ENCODE measurements at places on chromosomes 12 and 14. TPM values are rescaled to one million over a fixed set of nuclear protein-coding genes. Genes with fewer than 3 reads are reported as not detected.

DNA sequence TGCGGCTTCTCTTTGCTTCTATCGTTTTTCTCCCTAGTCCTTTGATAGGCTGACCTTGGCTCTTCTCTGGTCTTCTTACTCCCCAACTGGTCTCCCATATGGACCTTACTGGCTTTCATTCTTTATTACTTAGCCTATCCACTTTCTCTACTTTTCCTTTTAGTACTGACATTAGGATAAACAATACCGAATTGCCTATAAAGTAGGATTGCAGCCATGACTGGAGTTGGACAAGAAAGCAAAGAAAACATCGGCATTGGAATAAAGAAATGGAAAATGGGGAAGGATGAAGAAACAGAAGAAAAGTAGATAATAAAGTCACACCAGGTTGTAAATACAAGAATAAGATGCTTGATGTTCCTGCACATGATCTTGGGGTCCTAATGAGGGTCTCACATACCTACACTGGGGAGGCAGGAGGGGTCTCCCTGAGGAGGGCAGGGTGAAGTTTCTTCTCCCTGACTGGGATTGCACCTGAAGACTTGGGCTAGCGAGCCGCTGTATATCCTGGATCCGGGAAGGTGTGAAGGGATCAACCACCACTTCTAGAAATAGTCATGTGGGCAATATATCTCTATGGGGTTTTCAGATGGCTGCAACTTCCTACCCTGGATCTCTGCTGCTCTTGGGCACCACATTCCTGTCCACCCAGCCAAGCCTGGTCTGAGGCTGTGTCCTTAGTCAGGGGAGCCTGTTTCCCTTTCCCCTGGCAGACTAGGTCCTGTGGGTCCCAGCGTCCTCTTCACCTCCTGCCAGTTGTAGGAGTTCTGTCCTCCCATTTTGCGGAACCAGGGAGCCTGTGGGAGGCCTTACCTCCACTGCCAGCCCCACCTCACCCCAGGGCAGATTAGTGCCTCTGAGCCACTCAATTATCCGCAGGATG lies 13.1 kb downstream of the NKX2-1 start:
- DNase-seq = no peak
- H3K4me3 ChIP-seq = no peak overlapping the region
- no peak overlapping the region for H3K27ac ChIP-seq

The ESRRB gene
- total RNA-seq = 0.29 TPM

GRCh38 chr12:100688451-100688864 lies 106.1 kb upstream of the ANO4 start:
- H3K36me3 ChIP-seq = peaks cover 4% of the 10 kb centered on the region
- DNase-seq = no peak
- no peaks in the 10 kb centered on the region for H3K4me1 ChIP-seq

DNA sequence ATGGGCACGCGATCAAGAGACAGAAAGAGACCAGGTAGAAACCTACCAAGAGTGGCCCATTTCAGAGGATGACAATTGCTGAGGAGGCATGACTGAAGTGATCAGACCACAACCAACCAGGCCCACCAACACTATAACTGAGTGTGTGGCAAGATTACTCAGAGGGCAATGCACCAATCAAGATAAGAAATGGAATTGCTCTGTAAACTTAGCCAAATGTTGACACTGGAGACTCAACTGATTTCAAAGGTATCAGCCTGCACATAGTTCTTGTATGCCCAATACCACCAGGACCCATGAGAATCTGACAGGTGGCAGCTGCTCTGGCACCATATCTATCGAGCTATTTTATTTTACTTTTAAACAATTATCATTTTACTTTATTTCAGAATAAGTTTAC lies 128.9 kb downstream of the FOXN3 start:
- H3K4me3 ChIP-seq = no peak overlapping the region
- no peak for DNase-seq
- no peak overlapping the region for H3K27ac ChIP-seq
- H3K36me3 ChIP-seq = peaks cover 1% of the 10 kb centered on the region
- H3K27me3 ChIP-seq = peaks cover 24% of the 10 kb centered on the region
- peaks cover 4% of the 10 kb centered on the region for H3K4me1 ChIP-seq

The STON2 gene
- total RNA-seq = 77.2 TPM

The TMEM229B gene
- total RNA-seq = 1.8 TPM

DNA sequence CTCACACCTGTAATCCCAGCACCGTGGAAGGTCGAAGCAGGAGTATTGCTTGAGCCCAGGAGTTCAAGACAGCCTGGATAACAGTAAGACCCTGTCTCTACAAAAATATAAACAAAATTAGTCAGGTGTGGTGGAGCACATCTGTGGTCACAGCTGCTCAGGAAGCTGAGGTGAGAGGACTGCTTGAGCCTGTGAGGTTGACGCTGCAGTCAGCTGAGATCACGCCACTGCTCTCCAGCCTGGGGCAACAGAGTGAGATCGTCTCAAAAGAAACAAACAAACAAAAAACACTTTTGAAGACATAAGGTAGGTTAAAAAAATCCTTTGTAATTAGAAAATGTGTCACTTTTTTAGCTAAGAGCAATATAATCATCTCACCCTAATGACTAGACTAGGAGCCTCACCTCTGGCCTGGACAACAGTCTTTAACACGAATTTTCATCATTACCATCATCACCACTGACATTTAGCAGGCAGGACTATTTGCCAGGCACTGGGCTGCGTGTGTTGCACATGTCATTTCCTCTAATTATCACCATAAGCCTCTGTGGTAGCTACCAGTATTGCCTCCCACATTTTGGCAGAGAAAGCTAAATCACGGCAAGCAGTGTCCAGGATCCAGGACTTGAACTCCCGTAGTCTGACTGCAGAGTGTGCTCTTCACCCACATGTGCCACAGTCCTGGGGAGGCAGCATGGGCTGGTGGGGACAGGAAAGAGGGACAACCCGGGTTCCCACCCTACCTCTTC lies 4.6 kb upstream of the SYCP3 start:
- H3K27me3 ChIP-seq = no peaks in the 10 kb centered on the region
- H3K4me3 ChIP-seq = no peak overlapping the region
- H3K4me1 ChIP-seq = peaks cover 4% of the 10 kb centered on the region
- H3K27ac ChIP-seq = no peak overlapping the region
- peaks cover 12% of the 10 kb centered on the region for H3K36me3 ChIP-seq

The PTPRO gene
- 0.24 TPM for total RNA-seq

DNA sequence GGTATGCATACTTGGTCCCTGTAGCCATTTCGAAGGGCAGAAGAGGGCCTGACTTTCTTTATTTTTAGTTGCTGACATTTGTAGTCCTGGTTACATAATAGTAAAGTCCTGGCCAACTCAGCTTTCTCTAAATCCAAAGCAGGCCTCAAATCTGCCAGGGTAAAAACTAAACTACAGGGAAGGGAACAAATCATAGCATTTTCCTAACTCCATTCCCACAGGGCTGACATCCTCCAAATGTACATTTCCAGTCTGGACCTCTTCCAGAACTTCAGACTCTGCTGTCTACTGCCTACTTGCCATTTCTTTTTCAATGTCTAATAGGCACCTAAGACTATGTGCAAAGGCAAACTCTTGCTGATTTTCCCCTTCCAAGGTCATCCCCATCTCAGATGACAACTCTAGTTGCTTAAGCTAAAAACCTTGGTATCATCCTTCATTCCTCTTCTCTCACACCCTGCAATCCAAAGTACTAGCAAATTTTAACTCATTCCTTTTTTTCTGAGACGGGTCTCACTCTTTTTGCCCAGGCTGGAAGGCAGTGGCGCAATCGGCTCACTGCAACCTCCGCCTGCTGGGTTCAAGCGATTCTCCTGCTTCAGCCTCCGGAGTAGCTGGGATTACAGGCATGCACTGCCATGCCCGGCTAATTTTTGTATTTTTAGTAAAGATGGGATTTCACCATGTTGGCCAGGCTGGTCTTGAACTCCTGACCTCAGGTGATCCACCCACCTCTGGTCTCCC lies 2.0 kb downstream of the DDIT3 start:
- no peaks in the 10 kb centered on the region for H3K27me3 ChIP-seq
- H3K4me3 ChIP-seq = peak overlapping the region; percentile 98
- DNase-seq = no peak
- peaks cover 24% of the 10 kb centered on the region for H3K4me1 ChIP-seq
- peaks cover 19% of the 10 kb centered on the region for H3K36me3 ChIP-seq

DNA sequence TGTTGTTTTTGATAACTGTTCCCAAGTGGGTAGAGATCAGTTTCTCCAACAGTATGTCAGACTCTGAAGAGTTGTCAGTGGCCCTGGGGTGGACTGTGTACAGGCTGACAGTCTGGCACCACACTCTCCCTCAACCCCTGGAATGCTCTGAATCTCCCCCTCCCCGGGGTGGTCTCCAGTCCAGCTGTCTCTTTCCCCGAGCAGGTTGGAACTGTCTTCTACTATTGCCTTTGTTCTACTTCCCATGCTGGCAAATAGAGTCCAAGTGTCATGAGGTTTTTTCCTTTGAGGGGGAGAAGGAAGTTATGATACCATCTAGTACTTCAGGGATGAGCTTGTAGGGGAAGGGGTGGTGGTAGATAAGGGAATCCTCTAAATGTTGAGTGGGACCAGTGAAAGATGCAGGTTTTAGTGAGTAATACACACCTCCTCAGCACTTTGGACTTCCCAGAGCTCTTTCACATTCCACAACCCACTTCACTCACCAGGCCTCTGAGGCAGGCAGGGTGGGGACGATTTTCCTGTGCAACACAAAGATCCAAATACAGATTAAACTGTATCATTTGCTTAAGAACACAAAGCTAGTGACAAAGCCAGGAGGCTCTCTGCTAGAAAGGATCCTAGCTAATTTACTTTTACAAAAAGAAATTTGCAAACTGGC lies 170.7 kb upstream of the GZMB start:
- no peaks in the 10 kb centered on the region for H3K36me3 ChIP-seq
- no peak for DNase-seq
- peaks cover 21% of the 10 kb centered on the region for H3K4me1 ChIP-seq

The OASL gene
- total RNA-seq = not detected

DNA sequence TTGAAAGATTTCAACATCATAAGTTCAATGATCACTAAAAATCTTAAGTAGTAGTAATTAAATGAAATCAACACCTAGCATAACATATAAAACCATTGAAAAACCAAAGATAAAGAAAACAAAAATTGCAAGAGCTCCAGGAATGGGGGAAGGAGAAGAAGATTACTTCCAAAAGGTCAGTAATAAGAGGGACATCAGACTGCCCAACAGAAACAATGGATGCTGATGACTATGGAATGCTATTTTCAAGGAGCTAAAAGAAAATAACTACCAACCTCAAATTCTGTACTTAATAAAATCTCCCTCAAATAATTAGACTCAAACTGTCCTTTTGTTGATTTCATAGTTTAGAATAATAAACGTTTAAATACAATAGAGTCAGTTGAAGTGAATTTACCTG lies 314.5 kb upstream of the LMO3 start:
- H3K36me3 ChIP-seq = no peaks in the 10 kb centered on the region
- no peak overlapping the region for H3K4me3 ChIP-seq
- DNase-seq = no peak
- no peaks in the 10 kb centered on the region for H3K27me3 ChIP-seq

The GZMB gene
- not detected for total RNA-seq

DNA sequence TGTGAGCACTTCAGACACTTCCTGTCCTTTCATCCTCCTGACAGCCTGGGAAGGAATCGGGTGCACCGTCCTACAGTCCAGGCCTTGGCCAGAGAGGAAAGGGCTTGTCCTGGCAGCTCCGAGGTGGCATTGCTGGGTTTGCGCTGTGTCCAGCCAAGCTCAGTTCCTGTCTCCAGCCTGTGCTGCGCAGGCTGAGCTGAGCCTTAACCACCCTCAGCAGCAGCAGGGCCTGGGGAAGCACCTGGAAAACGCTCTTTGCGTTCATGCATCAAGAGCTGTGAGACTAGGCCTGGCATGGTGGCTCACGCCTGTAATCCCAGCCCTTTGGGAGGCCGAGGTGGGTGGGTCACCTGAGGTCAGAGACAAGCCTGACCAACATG lies 33.7 kb upstream of the EML1 start:
- H3K4me3 ChIP-seq = no peak overlapping the region
- peaks cover 14% of the 10 kb centered on the region for H3K27me3 ChIP-seq
- DNase-seq = no peak
- H3K4me1 ChIP-seq = peaks cover 7% of the 10 kb centered on the region
- H3K36me3 ChIP-seq = no peaks in the 10 kb centered on the region
- no peak overlapping the region for H3K27ac ChIP-seq

The NANOG gene
- 0.64 TPM for total RNA-seq

DNA sequence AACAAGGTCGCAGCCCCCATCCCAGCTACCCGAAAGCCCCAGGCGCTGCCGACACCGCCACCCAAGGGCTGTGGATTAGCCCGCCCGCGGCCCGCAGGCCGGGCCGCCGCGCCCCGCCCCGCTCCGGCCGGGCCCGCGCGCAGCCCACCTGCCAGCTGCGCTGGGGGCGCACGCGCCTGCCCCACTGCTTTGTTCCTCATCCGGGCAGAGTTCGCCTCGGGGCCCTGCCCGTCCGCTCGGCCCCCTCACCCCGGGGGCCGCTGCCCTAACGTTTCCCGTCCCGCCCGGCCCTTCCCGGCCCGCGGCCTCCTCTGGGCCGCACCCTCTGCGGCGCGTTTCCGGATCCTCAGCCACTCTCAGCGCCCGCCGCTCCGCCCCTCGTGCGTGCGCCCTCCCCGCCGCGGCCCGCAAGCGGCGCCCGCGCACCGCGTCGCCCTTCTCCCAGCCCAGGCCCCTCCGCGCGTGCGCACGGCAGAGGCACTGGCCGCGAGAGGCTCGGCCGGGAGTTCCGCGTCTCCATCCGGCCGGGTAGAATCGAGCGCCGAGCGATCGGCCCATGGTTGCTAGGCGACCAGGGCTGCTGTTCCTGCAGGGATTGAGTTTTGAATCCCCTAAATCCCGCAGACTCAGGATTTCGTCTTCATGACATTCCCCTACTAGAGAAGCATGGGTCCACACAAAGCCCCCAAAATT lies at the start of gene PRDM4:
TSS of gene PRDM4 (minus strand) at position 329 of the 693 bp plus-strand sequence. CDS start 622 bp downstream, outside the sequence.
- peaks cover 6% of the 10 kb centered on the region for H3K36me3 ChIP-seq
- peak within 1 kb of the TSS; percentile 89 for H3K4me3 ChIP-seq
- peak; percentile 91 for DNase-seq
- peaks cover 2% of the 10 kb centered on the region for H3K27me3 ChIP-seq

- H3K36me3 ChIP-seq = no peaks in the 10 kb centered on the region
- no peak overlapping the region for H3K4me3 ChIP-seq
- H3K27ac ChIP-seq = no peak overlapping the region
- H3K27me3 ChIP-seq = peaks cover 10% of the 10 kb centered on the region
- H3K4me1 ChIP-seq = peaks cover 13% of the 10 kb centered on the region
These were observed 95.8 kb upstream of the SLC35F4 start for GRCh38 chr14:57961786-57962060.

DNA sequence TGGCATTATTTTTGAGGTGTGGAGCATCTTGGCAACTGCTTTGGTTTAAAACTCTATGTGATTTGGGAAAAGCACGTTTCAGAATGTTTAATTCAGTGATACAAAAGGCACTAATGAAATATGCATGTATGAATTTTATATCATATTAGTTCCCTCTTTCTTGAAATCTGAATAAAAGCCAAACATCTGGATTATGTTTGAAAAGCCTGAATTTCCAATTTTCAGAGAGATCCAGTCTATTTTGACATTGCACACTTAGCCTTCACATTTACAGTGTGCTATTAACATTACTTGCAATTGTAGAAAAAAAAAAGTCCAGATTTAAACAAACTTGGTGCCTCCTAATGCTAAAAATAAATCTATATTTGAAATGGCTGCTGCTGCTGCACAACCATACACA lies 219.1 kb upstream of the NPAS3 start:
- no peak overlapping the region for H3K4me3 ChIP-seq
- no peaks in the 10 kb centered on the region for H3K4me1 ChIP-seq
- no peaks in the 10 kb centered on the region for H3K36me3 ChIP-seq
